MG63 (cell line): ENCODE measurements at places on chromosomes 7 and 10. TPM values are rescaled to one million over a fixed set of nuclear protein-coding genes. Genes with fewer than 3 reads are reported as not detected.

The THNSL1 gene
- 7.3 and 9.1 TPM in 2 replicates for total RNA-seq

The BAZ1B gene
- total RNA-seq = 44.6 and 67.4 TPM in 2 replicates

The CAMK2B gene
- 0.54 and 2.0 TPM in 2 replicates for total RNA-seq

The ASIC3 gene
- 0.76 TPM in 1 of 2 replicates, not detected in the other for total RNA-seq

The RHEB gene
- 84.5 and 139 TPM in 2 replicates for total RNA-seq

The SH2B2 gene
- total RNA-seq = 0.40 and 1.3 TPM in 2 replicates

The DNAH11 gene
- not detected in 2 replicates for total RNA-seq

The CLRN3 gene
- total RNA-seq = not detected in 2 replicates

The VWA2 gene
- not detected in 2 replicates for total RNA-seq

The LRRC17 gene
- 0.13 TPM in 1 of 2 replicates, not detected in the other for total RNA-seq

The SLC12A9 gene
- total RNA-seq = 12.0 and 13.6 TPM in 2 replicates

The ZNF316 gene
- total RNA-seq = 7.6 and 17.1 TPM in 2 replicates

The KCND2 gene
- total RNA-seq = 0.07 TPM in 1 of 2 replicates, not detected in the other

DNA sequence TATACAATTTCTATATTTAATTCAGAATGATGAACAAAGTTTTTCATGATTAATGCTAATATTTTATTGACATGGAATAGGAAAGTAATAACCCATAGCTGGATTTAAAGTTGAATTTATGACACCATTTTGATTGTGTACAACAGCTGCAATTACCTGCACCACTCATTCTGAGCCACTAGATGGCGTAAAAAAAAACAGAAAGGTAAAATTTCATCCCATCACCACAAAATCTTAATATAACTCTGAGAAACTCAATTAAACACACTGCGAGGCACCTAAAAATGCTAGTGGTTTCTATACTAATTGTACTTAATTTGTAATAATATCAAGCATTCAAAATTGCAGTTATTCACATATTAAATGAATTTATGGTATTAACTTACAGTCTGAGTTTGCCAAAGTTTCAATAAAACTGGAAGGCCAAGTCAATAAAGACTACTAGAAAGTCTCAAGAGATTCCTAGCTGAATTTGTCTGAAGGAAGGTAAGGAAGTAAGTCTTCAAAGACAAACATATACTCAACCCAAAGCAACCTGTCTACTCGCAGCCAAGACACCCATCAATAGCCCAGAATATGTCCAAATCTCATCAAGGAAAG, 182.5 kb downstream of the SKAP2 start:
- DNase-seq = no peak

- DNase-seq = no peak
Measured at GRCh38 chr7:156236936-156237599, 403.5 kb upstream of the RNF32 start.

GRCh38 chr10:1661859-1662437, 75.4 kb downstream of the ADARB2 start:
- no peak for DNase-seq

- DNase-seq = no peak
Measured at GRCh38 chr7:107847168-107847835, 43.7 kb upstream of the DLD start.

DNA sequence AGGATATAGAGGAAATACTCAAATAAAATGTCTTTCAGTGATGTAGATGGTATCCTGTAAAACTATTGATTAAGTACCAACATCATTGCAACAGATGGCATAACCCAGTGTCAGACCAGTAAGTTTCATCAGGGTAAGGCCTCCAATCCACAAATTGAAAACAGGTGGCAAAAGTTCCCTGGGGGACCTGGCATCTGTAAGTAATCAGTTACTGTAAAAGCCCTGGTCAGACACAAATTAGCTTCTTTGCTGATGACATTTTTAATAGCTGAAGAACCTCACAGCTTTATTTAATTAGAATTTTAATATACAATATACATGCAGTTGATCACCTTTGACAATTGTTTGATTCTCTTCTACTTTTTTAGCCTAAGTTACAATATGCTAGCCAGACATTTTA, 152.5 kb downstream of the PLXDC2 start:
- no peak for DNase-seq

- DNase-seq = no peak
Measured at GRCh38 chr10:36819781-36820180, 305.6 kb upstream of the ANKRD30A start.

DNA sequence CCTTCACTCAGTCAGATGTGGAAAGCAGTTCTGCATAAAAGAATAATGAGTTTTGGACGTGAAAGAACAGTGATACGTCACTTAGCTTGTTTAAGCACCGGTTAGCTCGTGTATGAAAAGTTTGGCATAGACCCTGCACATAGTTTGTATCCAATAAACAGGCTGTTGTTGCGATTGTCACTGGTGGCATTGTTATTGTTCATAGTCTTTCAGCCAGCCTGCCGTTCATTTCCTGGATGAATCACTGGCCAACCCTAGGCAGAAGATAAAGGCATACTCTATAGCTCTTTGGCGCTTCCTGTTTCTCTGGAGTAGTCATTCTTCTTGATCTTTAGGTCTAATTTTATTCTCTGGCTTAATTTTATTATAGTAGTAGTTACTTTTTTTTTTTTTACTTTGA, 57.8 kb upstream of the ANKRD30A start:
- DNase-seq = peak; percentile 7

DNA sequence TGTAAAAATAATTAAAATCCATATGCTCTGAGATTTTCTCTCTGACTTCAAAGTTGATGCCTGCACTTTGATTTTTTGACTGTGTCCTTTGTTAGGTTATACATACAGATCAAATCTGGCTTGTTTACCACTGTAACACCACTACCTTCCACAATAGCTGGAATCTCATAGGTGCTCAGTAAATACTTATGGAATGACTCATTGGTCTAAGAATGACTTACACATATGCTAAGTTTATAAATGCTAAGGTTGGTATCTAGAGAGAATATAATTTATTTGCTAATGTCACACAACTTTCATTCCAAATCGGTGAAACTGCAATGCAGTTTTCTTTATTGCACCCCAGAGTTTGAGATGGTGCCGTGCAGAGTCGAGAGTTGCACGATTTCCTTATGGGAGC, 578.5 kb downstream of the SH2D4B start:
- DNase-seq = no peak

- no peak for DNase-seq
Measured at GRCh38 chr7:55469271-55469681, 103.0 kb downstream of the VOPP1 start.

DNA sequence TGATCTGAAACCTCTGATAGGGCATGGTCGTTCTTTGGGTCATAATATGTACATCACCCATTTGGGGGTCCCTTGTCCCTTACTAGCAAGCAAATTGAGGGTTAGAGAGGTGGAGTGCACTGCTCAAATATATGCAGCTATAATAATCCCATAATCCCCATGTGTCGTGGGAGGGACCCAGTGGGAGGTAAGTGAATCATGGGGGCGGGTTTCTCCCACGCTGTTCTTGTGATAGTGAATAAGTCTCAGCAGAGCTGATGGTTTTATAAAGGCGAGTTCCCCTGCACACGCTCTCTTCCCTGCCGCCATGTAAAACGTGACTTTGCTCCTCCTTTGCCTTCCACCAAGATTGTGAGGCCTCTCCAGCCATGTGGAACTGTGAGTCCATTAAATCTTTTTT, 262.7 kb downstream of the BMPER start:
- DNase-seq = no peak

DNA sequence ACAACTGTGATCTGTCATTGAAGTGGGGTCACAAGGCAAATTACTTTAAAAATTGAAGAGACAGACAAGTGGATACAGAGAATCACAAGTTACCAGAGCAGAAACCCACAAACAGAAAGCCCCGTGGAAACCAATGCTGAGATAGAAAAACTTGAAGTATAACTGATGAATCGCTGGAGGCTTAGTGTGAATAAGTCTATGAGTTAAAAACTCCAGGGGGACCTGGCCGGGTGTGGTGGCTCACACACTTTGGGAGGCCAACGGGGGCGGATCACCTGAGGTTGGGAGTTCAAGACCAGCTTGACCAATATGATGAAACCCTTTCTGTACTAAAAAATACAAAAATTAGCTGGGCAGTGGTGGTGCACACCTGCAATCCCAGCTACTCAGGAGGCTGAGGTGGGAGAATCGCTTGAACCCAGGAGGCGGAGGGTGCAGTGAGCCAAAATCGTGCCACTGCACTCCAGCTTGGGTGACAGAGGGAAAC, 69.7 kb upstream of the ZNRF2 start:
- DNase-seq = no peak

GRCh38 chr10:98402478-98402877, 12.5 kb downstream of the PYROXD2 start:
- no peak for DNase-seq

- DNase-seq = no peak
Measured at GRCh38 chr10:26746061-26746460, 48.6 kb downstream of the PDSS1 start.

DNA sequence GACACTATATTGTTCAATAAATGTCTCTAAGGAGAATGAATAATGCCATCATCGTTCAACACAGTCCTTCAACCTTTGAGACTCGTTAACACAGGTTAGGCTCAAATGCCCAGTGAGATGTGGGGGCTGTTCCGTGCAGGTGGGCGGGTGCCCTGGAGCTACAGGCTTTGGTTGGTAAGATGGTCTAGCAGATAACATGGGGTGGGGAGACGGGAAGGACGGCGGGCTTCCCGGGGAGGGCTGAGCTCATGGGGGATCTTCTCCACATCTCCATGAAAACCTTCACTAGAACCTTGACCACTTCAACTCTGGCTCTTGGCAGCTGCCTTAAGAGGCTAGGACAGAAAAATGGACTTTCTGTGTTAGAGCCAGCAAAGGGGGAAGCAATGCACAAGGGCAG, 134.1 kb upstream of the TCERG1L start:
- DNase-seq = no peak

DNA sequence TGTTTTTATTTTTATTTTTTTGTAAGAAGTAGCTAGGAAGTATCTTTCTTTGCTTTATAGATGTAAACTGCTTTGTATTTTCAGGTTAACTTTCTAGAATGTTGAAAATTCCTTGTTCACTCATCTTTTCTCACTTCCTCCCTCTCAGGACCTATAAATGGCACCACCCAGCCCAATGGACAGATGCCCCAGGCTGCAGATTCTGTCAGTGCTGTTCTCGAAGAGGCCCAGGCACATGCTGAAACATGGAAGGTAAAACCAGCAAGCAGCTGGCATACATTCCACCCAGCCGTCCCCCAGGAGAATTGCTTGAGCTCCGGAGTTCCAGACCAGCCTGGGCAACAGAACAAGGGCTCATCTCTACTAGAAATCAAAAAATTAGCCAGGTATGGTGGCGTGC, 47.1 kb upstream of the PDSS1 start:
- DNase-seq = no peak

- DNase-seq = no peak
Measured at GRCh38 chr7:137642031-137642430, 204.7 kb downstream of the DGKI start.

DNA sequence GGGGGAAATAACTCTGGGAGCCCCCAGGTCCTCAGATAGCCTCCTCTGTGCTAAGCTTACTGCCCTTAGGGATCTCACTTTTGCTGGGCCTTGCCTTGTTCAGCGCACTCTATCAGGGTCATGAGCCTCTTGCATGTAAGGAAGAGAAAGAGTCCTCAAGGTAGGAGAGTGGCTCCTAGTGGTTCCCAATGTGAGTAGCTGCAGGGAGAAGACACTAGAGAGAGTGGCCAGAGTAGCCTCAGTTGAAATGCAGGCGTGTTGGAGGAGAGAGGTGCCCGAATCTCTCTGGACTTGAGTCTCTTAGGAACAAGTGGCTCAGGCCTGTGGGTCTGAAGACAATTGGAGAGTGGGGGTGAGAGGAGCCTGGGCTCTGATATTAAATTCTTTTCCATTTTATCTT, 94.3 kb upstream of the SORCS3 start:
- DNase-seq = no peak

DNA sequence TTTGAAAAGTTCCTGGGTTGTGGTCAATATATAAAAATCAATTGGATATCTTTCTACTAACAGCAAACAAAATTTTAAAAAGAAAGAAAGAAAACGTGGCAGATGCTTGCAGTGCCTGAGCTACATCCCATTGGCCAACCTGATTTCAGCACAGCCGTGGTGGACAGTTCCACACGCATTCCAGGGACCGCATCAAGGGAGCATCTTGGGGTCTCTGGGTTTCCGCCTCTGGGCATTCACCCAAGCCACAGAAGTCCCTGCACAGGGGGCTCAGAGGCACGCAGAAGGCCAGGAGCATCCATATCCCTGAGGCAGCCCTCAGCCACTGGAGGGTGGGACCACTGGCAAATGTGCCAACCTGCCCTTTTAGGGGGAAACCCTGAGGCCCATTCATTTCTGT, 254.5 kb upstream of the RNF32 start:
- DNase-seq = no peak

DNA sequence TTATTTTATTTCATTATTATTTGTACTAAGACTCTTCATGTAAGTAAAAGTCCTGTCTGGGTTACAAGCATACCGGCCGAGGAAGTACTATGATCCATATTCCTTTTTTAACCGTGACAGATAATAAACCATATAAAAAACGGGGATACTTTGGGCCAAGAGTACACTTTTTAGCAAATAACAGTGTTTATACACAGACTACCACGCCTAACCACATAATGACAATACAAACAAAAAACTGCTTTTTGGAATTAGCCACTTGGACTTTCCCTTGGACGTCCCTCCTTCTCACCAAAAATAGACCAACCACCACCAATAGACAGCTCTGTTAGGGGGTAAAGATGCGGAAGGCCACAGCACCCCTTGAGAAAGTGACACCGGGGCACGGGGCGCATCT, 800 bp downstream of the MINDY3 start:
- no peak for DNase-seq

DNA sequence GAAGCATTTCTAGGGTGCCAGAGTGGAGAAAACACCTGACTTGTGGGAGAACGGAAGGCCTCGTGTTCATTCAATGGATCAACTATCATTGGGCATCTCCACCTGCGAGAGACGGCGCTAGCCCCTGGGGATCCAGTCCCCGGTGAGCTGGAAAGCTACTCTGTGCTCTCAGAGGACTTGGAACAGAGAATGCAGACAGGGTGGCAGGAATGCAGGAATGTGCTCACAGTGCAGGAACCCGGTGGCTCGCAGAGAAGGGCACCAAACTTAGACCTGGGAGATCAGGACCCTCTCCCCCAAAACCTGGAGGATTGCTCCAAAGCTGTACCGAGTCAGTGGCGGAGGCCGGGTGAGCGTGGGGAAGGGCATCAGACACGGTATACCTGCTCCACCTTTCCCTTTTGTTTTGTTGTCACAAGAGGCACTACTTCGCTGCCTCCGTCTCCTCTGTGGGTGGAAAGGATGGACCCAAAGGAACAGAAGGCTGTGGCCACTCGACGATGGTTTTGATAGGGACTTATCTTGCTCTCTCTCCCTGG, 569.0 kb upstream of the C7orf33 start:
- DNase-seq = no peak

GRCh38 chr7:81801532-81801931, 31.7 kb upstream of the HGF start:
- no peak for DNase-seq

GRCh38 chr7:36051501-36051900, 101.6 kb upstream of the EEPD1 start:
- DNase-seq = no peak
